ENCODE measurements at places on chromosomes 4 and X. TPM values are rescaled to one million over a fixed set of nuclear protein-coding genes. Genes with fewer than 3 reads are reported as not detected.

GRCh38 chr4:98298022-98298421 lies 36.8 kb downstream of the RAP1GDS1 start:
- no peak for DNase-seq
- H3K4me1 ChIP-seq = peaks cover 29% of the 10 kb centered on the region
- no peaks in the 10 kb centered on the region for H3K27me3 ChIP-seq
- H3K27ac ChIP-seq = peak overlapping the region; percentile 63
- peaks cover 71% of the 10 kb centered on the region for H3K36me3 ChIP-seq
- no peak overlapping the region for H3K4me3 ChIP-seq

GRCh38 chrX:15464704-15465103 lies 28.4 kb downstream of the PIR start:
- no peak overlapping the region for H3K27ac ChIP-seq
- DNase-seq = no peak
- peaks cover 3% of the 10 kb centered on the region for H3K4me1 ChIP-seq
- no peaks in the 10 kb centered on the region for H3K27me3 ChIP-seq
- H3K4me3 ChIP-seq = no peak overlapping the region

DNA sequence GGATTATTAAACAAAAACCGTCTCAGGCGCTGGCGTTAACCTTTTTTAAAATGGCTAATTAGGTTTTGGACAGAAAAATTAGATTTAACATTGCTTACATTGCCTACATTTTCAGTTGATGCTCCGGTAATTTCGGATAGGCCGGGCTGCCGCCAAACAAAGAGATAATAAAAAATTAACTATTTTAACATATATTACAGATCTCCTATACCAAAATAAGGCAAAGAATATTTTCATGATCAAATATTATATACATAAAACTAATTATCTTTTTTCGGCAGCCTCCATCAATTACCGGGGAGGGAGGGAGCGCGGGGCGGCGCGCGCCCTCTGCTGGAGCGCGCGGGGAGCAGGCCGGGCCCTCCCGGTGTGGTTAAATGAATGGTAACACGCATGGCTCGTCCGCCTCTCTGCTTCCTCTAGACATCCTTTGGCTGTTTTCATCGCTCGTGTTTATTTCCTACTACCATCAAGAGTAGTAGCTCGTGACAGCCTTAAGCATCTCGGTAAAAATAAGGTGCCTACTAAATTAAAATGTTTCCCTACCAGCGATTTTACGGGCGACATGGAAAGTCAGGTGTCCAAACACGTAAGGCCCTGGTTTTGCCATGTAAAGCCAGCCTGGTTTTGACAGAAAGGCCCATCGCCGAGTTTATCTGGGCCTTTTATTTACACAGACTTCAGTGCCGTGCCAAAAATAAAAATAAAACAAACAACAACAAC lies 52.4 kb upstream of the TMEM33 start:
- DNase-seq = no peak
- H3K4me1 ChIP-seq = peaks cover 11% of the 10 kb centered on the region
- H3K27me3 ChIP-seq = peaks cover 68% of the 10 kb centered on the region
- H3K4me3 ChIP-seq = no peak overlapping the region
- no peaks in the 10 kb centered on the region for H3K36me3 ChIP-seq

- H3K36me3 ChIP-seq = peaks cover 33% of the 10 kb centered on the region
- peaks cover 18% of the 10 kb centered on the region for H3K4me1 ChIP-seq
- no peaks in the 10 kb centered on the region for H3K27me3 ChIP-seq
- H3K27ac ChIP-seq = no peak overlapping the region
- DNase-seq = no peak
These were observed 184.5 kb downstream of the SH3KBP1 start for GRCh38 chrX:19702856-19703255.

GRCh38 chrX:6053141-6053540 lies 175.5 kb downstream of the NLGN4X start:
- no peak for DNase-seq
- no peaks in the 10 kb centered on the region for H3K27me3 ChIP-seq
- no peaks in the 10 kb centered on the region for H3K36me3 ChIP-seq
- H3K27ac ChIP-seq = no peak overlapping the region
- H3K4me1 ChIP-seq = no peaks in the 10 kb centered on the region
- no peak overlapping the region for H3K4me3 ChIP-seq

GRCh38 chr4:85408301-85408700 lies 66.6 kb upstream of the ARHGAP24 start:
- H3K4me1 ChIP-seq = no peaks in the 10 kb centered on the region
- no peak overlapping the region for H3K27ac ChIP-seq
- no peak overlapping the region for H3K4me3 ChIP-seq

- no peaks in the 10 kb centered on the region for H3K36me3 ChIP-seq
- H3K27ac ChIP-seq = no peak overlapping the region
- H3K4me1 ChIP-seq = no peaks in the 10 kb centered on the region
- peaks cover 4% of the 10 kb centered on the region for H3K27me3 ChIP-seq
- no peak for DNase-seq
- H3K4me3 ChIP-seq = no peak overlapping the region
These were observed 111.6 kb downstream of the MAGEB17 start for GRCh38 chrX:16278927-16279326.

GRCh38 chr4:69503558-69503957 lies 7.9 kb upstream of the UGT2B4 start:
- H3K36me3 ChIP-seq = no peaks in the 10 kb centered on the region
- no peak for DNase-seq

DNA sequence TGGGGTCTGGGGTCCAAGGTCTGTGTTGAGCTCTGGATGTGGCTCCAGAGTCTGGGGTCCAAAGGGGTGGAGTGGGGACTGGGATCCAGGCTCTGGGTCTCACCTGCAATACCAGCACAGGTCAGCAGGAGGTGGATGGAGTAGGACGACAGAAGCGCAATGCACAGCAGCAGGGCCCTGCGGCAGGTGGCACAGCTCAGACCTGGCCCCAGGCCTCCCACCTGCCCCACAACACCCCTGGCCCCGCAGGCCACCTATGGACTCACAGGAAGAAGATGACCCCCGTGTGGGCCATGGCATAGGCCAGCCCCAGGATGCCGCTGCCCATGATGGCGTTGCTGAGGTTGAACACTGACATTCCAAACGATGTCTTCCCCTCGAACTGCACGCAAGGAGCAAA lies 3.4 kb downstream of the SLC38A5 start:
- peak overlapping the region; percentile 46 for H3K27ac ChIP-seq
- peak overlapping the region; percentile 93 for H3K4me3 ChIP-seq
- DNase-seq = no peak

DNA sequence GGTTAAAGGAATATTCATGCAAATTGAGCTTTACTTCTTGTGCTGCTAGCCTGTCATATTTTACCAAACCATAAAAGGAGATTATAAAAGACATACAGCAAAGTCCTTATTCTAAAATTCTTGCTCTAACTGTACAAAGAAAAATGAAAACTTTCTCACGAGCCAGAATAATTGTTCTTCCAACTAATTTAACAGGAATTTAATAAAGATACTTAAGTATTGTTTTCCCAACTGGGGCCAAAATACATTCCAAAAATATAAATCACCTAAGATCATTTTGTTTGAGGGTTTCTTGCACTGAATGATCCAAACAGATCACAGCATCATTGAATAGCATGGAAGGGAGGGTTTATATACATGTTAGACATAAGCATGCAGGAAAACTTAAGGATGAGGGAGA lies 127.1 kb upstream of the PCDH18 start:
- no peaks in the 10 kb centered on the region for H3K27me3 ChIP-seq
- H3K36me3 ChIP-seq = no peaks in the 10 kb centered on the region
- H3K4me1 ChIP-seq = no peaks in the 10 kb centered on the region
- no peak for DNase-seq
- H3K27ac ChIP-seq = no peak overlapping the region
- no peak overlapping the region for H3K4me3 ChIP-seq

DNA sequence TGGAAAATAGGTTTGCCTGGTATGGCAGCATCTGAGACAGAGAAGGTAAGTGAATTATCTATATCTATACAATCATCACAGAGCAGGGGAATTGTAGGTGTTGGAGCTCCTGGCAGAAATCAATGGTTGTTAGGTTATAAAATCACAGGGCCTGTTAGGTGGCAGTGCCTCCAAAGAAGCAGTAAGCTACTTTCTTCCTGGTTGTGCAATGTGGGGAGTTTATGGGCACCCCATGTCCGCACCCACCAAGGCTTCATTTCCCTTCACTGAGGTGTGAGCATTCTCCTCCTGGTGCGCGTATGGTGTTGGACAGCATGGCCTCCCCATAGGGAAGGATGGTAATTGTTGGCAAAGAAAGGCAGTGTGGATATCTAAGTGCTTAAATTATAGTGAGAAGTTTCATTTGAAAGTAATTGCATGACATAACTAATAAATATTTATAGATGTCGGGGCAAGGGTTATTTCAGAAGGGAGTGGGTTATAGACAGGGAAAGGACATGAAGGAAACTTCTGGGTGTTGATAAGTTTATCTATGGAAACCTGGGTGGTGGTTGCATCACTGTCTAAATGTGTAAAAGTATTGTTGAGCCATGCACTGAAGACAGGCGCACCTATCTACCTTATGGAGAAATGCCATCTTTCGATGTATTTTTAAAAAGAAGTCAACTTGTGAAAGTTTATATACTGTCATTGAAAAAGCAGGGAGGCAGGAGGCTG lies 153.7 kb downstream of the FRAS1 start:
- H3K36me3 ChIP-seq = no peaks in the 10 kb centered on the region
- H3K27ac ChIP-seq = no peak overlapping the region
- H3K4me3 ChIP-seq = no peak overlapping the region

DNA sequence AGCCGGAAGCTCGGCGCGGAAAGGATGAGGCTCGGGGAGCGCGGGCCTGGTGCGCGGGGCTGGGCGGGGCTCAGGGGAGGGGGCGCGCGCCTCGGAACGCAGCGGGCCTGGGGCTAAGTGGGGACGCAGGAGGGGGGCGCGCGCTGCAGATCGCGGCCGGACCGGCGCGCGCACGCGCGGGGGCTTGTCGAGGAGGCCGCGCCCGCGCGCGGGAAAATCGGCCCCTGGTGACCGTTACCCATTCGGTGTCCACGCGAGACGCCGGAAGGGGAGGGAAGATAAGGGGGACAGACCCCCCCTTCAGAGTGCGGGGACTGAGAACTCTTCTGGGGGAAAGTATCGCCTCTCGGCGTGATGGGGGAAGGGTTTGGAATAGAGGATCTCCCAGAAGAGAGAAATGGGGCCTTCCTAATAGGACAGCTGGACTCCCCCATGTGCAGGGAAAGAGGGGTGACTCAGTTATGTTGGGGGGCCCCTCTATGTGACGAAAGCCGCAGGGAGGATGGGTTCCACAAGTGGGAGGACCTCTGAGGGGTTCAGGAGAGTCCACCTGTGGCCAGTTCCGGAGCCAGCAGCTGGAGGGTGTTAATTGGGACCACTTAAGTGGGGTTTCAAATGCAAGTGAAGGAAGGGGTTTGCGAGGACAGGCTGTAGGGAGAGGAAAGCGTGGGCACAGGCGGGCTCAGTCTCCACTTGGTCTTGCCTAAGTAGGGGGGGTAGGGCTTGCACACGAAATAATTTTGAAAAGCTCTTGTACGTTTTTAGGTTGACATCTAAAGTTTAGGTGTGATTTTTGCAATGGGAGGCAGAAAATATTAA lies 584 bp downstream of the SUV39H1 start:
- DNase-seq = peak; percentile 36
- peak overlapping the region; percentile 94 for H3K4me3 ChIP-seq
- H3K27me3 ChIP-seq = no peaks in the 10 kb centered on the region

- no peaks in the 10 kb centered on the region for H3K4me1 ChIP-seq
- H3K27ac ChIP-seq = no peak overlapping the region
- H3K36me3 ChIP-seq = no peaks in the 10 kb centered on the region
- no peaks in the 10 kb centered on the region for H3K27me3 ChIP-seq
- DNase-seq = no peak
- no peak overlapping the region for H3K4me3 ChIP-seq
These were observed 75.8 kb downstream of the FAM53A start for GRCh38 chr4:1608196-1608820.

DNA sequence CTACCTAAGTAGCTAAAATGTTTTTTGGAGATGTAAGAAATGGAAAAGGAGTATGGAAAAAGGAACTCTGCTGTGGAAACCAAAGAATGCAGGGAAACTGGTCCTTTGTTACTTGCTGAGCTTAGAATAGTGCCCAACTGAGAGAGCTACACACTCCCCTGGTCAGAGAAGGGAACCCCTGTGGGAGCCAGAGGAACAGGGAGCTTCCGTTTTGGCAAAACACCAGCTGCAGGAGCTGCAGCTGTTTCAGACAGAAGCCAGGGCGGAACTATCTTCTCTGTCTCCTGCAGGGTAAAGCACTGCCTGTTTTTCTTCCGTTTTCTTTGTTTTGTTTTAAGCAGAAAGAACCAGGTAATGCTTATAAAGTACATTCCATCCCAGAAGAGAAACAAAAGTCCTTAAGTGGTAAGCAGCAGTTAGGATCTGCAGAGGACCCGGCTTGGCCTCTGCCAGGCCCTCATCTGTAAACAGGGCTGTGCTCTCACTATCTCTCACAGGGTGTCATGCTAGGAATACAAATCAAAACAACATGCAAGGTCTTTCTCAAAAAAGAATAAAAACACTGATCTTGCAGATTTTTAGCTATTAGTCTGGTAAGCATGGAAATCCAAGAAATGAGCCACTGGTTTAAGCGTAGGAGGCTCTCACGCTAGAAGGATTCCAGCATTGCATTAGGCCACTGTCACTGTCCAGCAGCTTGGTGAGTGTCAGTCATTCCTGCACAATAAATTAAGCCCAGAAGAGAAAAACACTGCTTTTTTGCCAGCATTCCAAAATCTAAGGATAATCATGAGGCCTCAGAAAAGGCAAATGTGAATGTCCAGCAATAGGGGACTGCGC lies 76.1 kb downstream of the CHST7 start:
- H3K4me3 ChIP-seq = no peak overlapping the region
- no peak for DNase-seq
- no peaks in the 10 kb centered on the region for H3K27me3 ChIP-seq
- H3K27ac ChIP-seq = no peak overlapping the region

DNA sequence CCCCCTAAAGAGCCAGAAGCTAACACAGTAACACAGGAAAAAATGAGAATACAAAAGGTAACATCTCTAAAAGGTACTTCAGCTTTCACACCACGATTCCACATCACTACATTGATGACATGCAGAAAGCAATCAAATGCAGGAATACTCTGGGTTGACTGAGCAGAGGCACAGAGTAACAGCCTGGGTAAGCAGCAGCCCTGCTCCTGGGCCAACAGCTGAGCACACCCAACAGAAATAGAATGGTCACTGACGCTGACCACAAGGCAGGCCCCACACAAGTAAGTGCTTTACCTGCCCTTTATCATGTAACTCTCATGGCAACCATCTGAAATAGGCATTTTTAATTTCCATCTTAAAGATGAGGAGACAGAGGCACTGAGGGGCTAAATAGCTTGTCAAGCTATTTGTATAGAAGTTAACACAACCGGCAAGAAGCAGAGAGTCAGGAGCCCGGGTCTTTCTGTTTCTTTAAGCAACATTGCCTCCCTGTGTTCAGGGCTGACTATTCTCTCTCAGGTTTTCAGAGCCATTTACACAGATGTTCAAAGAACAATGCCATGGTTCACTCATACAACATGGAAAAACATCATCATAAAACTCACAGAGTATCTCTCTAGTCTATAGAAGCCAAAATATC lies 168.9 kb downstream of the ZNF674 start:
- H3K4me1 ChIP-seq = peaks cover 10% of the 10 kb centered on the region
- H3K27ac ChIP-seq = no peak overlapping the region
- H3K4me3 ChIP-seq = no peak overlapping the region
- no peaks in the 10 kb centered on the region for H3K36me3 ChIP-seq
- H3K27me3 ChIP-seq = peaks cover 5% of the 10 kb centered on the region

The EDA gene
- 0.57 TPM for total RNA-seq

The ASB11 gene
- not detected for total RNA-seq

The GAGE13 gene
- not detected for total RNA-seq

The ENOX2 gene
- 17.7 TPM for total RNA-seq

The GSPT2 gene
- total RNA-seq = 11.4 TPM

The MAGEA1 gene
- not detected for total RNA-seq

The HSFX4 gene
- total RNA-seq = not detected

The PDGFRA gene
- total RNA-seq = not detected
